Stimulated activated CD4-positive, alpha-beta T cell treated with anti-CD3 and anti-CD28 coated beads, Interleukin-15, amount 100 ng/mL, for 1 hour (primary cell): ENCODE measurements at places on chromosomes 3 and 15.

DNA sequence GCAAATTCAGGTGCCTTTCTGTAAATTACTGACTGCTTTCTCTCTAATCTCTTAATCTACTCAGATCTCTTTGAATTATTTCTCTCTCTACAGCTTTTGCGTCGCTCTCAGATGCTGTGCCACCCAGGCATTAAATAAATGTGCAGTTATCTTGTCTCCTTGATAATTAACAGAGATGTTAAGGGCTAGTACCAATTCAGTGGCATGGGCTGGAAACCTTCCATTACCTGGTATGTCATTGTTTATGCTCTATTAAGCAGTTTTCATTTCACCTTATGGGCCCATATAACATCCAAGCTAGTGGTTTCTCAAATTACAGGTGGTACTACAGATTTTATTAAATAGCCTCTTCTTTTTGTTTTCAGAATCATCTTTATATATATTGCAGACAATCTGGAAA is 66.0 kb downstream of the PEX5L start:
- no peak for DNase-seq

- peak; percentile 43 for DNase-seq
Observed at GRCh38 chr3:42547401-42547945, 34.3 kb downstream of the SEC22C start.

DNA sequence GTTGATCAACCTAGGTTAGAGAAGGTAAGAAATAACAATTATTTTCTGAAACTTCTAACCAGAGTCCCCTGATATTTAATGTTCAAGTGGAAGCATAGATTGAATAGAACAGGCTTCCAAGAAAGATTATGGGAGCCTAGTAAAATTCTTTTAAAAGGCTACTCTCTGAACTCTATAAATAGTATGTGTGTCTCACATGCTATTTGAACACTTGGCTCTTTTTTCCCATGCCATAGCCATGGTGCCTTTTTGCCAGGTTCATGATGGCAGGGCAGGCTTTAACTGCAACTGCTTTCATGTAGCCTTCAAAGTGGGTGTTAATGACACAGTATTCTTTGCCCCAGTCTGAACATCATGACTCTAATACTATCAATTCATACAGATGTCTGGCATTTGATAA is 22.9 kb upstream of the STRIT1 start:
- DNase-seq: no peak

DNA sequence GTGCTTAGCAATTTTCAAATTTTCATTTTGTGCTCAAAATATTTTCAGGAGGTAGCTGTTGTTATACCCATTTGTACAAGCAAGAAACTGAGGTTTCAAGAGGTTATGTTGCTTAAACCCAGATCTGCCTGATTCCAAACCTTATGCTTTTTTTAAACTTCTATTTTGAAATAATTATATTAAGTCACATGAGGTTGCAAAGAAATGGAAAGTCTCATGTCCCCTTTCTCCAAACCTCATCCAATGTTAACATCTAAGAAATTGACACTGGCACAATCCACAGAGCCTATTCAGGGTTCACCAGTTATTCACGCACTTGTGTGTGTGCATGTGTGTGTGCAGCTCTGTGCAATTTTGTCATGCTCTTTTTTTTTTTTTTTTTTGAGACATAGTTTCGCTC is 35.1 kb downstream of the B3GNT5 start:
- no peak for DNase-seq

DNA sequence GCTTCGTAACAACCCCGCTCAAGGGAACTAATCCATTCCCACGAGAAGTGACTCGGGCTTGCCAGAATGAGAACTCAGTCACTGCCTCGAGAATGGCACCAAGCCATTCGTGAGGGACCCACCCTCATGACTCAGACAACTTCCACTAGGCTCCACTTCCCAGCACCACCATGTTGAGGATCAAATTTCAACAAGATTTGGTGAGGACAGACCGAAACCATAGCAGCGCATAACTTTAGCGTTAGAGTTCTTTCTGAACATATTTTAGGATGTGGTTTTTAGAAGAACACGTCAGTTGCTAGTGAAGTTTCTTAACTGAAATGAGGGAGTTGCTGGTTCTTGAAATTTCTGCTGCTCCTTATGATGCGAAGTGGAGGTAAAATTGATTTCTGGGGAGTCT is 13.5 kb downstream of the PTPRG start:
- DNase-seq: no peak

DNA sequence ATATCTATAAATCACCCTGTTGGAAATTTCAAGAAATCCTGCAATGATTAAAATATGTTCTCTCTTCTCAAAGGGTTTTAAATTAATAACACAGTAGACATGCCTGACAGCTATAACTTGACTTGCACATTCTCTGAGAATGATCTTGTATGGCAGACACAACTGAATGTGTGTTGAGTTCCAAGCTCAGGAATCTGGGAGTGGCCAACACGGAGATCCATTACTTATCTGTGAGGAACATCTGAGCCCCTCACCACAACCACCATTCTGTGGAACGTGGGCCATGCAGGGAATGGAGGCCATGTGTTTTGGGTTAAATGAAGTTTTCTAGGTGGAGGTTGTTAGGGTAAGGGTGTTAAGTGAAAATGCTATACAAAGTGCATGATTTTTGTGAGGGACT is 105.3 kb upstream of the CHMP2B start:
- DNase-seq: no peak

GRCh38 chr3:8336456-8336855 is 165.2 kb upstream of the LMCD1 start:
- no peak for DNase-seq

GRCh38 chr3:37125195-37126073 is 48.9 kb downstream of the LRRFIP2 start:
- no peak for DNase-seq

GRCh38 chr3:23312866-23313265 is 109.7 kb downstream of the UBE2E2 start:
- no peak for DNase-seq

DNA sequence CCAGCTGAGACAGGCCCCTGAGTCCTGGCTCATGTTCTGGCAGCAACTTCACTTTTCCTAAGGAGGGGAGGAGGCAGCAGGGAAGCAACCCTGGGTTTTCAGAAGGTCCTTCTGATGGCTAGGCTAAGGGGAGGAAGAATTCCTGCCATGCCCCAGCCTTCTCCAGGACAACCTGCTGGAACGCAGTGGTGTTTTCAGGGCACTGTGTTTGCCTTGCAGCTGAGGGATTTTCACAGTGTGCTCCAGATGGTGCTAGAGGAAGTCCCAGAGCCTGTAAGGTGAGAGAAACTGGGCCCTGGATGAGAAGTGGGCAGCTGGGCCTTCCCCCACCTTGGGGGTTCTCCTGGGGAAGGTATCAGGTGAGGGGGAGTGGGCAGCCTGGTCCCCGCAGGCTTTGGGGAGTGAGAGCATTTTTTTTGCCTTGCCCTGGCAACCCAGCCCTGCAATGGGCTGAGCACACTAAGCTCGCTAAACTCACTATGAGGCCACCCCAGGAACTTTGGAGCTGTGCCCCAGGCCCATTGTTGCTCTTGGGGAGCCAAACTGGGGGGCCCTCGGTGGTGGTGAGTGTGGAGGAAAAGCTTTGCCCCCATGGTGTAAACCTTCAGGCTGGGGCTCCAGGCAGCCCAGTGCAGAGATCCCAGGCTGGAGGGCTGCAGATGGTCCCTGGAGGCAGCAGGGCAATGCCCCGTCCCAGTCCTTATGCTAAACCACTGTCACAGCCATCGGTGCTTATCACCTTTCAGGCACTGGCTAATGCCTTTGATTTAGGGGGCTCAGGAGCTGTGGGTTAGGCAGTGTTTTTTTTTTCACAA is 41.1 kb downstream of the ACAA1 start:
- no peak for DNase-seq

DNA sequence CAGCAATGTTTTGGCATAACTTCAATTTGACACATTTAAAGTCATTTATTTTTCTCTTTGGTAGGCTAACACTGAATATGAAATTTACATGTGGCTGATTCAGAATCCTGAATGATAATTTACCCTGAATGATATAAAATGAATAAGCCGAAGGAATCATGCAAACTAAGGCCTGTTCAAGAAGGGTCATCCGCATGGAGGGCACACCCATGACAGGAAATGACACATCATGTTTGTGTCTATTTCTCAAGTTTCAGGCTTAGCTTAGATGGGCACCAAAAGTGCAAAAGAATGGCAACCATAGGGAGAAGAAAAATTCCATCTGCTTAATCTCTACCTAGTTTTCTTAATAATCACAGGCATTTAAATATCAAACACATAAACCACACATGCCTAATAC is 141.5 kb downstream of the DUT start:
- no peak for DNase-seq

- DNase-seq: no peak
Observed at GRCh38 chr3:87742250-87742649, 316.6 kb downstream of the CGGBP1 start.

- no peak for DNase-seq
Observed at GRCh38 chr3:108175352-108175751, 46.9 kb downstream of the IFT57 start.
